Foreskin keratinocyte (primary cell): ENCODE measurements at places on chromosomes 1 and 21. TPM values are rescaled to one million over a fixed set of nuclear protein-coding genes. Genes with fewer than 3 reads are reported as not detected.

DNA sequence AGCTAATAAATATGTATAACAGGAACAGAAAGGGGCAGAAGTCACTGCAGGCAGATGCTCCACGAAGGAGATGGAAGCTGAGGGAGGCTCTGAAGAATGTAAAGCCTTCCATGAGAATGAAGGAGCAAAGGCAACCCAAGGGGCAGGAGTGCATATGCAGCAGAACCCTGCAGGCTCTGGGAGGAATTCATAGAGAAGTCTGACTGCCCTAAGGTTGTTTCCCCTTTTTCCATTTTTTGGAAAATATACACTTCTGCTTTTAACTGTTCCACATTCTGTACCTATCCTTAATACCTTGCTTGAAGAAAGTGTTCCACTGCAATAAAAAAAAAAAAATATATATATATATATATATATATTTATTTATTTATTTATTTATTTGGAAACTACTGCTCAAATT is 69.6 kb downstream of the CD34 start:
- DNase-seq: no peak

GRCh38 chr1:101769520-101769919 is 227.2 kb downstream of the OLFM3 start:
- no peak for DNase-seq

- DNase-seq: no peak
These were observed 17.5 kb downstream of the LRRC71 start for GRCh38 chr1:156937883-156938282.

The CCDC27 gene
- not detected in 2 replicates for total RNA-seq

The EDN2 gene
- 0.11 and 0.27 TPM in 2 replicates for total RNA-seq

- peak; percentile 74 for DNase-seq
These were observed at the start of gene MX1 for GRCh38 chr21:41425954-41426675. MX1 (plus strand) TSS chr21:41426239; CDS start chr21:41432071, 5,832 bp downstream.

- DNase-seq: no peak
These were observed 2.6 kb downstream of the RERE start for GRCh38 chr1:8814865-8815264.
